ENCODE measurements at places on chromosomes 5 and 9.

DNA sequence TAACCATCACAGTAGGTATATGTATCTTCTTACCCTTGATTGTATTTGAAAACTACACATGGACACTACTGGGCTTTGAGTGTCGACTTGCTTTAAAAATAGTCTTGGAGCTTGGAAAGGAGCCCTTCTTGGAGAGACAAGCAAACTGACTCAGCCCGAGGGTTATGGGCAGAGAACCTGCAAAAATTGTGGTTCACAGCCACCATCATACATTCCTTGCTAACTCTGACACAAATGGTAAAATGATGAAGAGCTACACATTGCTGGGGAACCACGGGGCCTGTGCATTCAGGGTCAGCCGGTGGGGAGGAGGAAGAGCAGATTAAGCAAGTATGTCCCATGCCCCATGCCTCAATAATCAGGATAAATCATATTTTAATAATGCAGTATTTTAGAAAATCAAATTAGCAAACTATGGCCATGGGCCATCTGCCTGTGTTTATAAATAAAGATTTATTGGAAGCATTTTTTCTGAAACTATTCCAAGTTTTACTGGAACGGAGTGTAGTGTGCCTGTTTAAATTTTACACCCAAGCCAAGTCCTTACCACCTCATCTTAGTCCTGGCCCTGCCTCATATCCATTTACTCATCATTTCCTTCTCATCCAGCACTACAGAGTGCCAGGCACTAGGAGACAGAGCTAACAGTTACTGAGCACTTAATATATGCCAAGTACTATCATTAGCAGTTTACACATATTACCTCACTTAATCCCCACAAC lies 195.7 kb downstream of the PALM2AKAP2 start:
- no peak for DNase-seq

DNA sequence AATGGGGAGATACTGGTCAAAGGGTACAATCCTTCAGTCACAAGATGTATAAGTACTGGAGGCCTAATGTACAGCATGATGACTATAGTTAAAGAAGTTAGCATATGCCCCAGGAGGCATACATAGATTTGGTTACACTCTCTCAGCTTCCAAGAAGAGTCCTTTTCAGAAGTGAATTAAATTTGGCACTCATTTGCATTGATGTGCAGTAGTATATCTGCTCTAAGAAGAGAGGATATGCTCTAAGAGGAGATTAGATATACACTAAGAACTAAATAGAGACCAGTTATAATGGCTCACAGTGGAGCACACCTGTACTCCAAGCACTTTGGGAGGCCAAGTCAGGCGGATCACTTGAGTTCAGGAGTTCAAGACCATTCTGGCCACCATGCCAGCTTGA lies 139.5 kb upstream of the MINAR2 start:
- DNase-seq = no peak

DNA sequence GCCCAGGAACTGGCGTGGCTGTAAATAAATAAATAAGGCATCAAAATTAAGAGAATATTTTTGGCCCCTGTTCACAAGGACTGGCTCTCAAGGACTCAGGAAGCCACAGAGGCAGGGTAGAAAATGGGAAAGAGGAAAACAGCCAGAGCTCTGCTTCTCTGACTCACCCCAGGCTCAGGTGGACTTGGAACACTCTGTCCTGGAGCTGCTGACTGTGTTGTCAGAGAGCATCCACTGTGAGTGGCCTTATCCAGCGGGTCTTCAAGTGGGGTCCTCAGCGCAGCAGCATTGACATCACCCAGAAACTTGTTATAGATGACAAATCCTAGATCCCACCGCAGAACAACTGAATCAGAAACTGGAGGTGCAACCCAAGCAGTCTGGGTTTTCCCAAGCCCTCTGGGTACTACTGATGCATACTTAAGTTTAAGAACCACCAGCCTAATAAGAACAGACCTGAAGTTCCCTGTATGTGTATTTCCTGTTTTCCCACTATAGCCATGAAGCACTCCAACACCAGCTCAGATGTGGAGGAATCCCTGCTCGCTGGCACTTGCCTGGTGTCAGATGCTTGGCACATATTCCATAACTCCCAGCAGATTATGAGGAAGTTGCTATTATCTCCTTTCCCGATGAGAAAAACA lies 20.5 kb downstream of the ADRA1B start:
- DNase-seq = no peak

GRCh38 chr9:135757356-135757755 lies 55.4 kb downstream of the KCNT1 start:
- DNase-seq = no peak

DNA sequence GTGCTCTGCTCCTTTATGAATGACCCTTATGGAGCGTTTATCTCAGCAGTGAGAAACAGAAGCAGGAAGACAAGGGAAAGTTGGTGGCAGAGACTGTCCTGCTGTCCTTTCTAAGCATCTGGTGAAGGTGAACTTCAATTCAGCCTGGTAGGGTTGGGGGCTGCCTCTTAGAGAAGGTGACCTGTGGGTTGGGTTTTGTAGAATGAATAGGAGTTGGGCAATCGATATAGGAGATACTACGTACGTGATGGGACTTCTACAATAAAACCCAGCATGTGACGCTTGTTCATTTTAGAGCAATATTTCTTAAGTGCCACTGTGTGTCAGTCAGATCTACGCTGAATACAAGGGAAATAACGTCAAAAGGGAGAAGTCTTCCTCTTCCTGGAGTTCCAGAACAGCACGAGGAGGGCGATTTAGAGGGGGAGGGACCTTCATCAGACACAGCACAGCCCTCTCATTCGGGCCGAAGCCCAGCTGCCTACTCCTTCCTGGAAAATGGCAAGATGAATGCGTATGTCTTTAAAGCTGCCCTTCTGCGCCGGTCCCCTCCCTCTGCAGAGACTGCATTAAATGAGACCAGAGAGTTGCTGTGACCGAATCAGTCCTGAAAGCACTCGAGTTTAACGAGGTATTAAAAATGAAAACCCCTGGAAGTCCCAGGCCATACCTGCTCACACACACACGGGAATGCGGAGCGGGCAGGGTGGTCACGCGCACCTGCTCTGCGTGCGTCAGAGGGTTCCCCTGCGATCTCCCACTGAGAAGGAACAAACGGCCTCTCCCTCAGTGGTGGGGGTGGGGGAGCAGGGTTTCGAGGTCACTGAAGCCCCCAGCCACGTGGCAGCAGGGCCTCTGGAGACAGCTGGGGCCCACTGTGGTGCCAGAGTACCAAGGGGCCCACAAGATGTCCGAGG lies 85.3 kb upstream of the SARDH start:
- no peak for DNase-seq

- no peak for DNase-seq
Observed at GRCh38 chr9:134748591-134748990, 107.0 kb downstream of the COL5A1 start.

DNA sequence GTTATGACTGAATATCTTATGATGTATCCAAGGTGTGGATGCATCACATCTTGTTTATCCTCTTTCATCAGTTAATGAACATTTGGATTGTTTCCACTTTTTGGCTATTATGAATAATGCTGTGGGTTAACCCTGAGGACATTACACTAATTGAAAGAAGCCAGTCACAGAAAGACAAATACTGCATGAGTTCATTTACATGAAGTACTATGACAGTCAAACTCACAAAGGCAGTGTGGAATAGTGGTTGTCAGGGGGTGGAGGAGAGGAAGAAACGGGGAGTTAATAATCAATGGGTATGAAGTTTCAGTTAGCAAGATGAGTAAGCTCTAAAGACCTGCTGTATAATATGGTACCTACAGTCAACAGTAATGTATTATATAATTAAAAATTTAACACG lies 409.4 kb upstream of the CTNND2 start:
- DNase-seq = no peak

- no peak for DNase-seq
Observed at GRCh38 chr5:168479166-168479565, 7.1 kb upstream of the RARS1 start.

GRCh38 chr5:156893517-156893916 lies 43.4 kb downstream of the PPP1R2B start:
- DNase-seq = no peak

DNA sequence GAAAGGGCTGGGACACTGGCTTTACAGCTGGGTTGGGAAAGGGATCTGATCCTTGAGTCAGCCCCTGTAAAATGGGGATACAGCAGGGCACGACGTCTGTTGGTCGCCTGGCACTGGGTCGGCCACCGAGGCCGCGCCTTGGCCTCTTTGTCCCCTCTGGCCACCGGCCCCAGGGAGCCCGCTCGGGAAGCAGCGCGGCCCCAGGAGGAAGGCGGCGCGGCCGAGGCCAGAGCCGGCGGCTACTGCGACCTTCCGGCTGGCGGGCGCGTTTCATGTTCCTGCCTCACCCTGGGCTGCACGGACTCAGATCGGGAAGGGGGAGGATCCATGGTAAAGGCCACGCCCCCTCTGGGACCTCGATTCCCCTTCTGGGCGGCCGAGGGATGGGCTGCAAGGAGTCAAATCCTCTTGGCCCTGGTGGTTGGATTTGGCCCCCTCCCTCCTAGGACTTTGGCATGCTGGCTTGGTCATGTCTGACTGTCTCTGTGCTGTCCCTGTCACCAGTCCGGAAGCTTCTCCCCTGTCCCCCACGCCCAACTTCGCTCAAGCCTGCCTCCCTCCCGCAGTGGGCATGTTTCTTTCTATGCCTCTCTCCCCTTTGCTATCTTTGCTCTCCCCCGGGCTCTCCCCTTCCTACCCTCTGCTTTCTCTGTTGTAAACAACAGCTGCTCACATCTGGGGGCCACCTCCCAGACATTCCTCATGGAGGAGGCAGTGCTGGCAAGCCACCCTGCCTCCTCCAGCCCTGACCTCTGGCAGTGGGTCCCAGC lies 25.8 kb downstream of the FPGS start:
- DNase-seq = no peak

GRCh38 chr5:112106878-112107277 lies 312.2 kb downstream of the EPB41L4A start:
- DNase-seq = no peak

GRCh38 chr5:132771503-132771998 lies 5.5 kb downstream of the SEPTIN8 start:
- no peak for DNase-seq

All from activated CD8-positive, alpha-beta T cell treated with anti-CD3 and anti-CD28 coated beads, Interleukin-2, amount 10 ng/mL, durations not matched to agents 7 days and 5 days (primary cell).